ENCODE measurements at places on chromosomes 12 and 14.

GRCh38 chr14:86237733-86238132 lies 707.8 kb downstream of the FLRT2 start:
- DNase-seq: no peak

- DNase-seq: no peak
Observed at GRCh38 chr12:106425061-106425702, 67.6 kb downstream of the POLR3B start.

DNA sequence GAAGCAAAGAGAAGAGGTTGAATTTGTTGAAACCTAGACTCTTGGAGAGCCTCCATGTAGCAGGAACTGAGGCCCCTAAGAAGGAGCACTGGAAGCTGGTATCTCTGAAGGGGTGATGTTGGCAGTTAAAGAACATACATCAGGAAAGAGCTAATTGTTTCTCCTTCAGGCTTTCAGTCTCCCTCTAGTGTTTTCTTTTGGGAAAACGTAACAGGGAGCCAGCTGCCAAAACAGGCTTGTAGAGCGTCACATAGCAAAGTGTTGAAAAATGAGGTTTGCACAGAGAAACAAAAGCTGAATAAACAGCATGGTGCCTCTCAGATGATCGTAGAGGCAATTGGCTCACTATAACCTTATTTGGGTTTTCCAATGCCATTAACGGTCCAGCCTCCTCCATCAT lies 46.9 kb upstream of the CAND1 start:
- peak; percentile 60 for DNase-seq

GRCh38 chr14:95348395-95349080 lies 28.8 kb upstream of the CLMN start:
- DNase-seq: no peak

DNA sequence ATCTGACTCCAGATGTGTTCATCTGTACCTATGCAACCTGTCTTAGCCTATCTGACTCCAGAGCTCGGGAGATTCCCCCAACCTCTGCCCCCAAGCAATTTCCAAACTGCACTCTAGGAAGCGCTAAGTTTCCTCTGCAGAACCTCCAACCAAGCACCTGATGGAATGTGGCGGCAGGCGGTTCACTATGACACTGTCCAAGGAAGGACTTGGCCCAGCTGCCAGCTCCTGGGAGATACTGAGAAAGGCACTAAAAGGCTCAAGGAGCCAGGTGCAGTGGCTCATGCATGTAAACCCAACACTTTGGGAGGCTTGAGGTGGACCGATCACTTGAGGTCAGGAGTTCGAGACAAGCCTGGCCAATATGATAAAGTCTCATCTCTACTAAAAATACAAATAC lies 244.0 kb downstream of the BCL11B start:
- DNase-seq: no peak

DNA sequence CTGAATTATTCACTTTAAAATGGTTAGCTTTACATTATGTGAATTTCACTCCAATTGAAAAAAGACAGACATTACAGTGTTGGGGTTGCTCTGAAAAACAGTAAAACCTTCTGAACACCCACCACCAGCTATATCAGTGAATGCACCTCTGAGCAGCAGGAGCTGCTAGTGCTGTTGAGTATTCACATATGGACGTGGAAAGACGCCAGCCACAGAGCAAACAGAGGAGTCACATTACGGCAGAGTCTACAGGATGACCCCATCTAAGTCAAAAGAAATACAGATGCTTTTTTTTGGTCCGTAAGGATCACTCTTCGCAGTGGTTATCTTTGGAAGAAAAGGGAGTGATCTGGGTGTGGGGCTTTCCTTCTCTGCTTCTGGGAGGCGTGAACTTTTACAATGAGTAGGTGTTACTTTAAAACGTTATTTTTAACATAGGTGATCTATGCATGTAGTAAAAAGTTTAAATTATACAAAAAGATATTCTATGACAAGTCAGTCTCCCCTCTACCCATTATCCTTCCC lies 4.5 kb downstream of the HVCN1 start:
- no peak for DNase-seq

DNA sequence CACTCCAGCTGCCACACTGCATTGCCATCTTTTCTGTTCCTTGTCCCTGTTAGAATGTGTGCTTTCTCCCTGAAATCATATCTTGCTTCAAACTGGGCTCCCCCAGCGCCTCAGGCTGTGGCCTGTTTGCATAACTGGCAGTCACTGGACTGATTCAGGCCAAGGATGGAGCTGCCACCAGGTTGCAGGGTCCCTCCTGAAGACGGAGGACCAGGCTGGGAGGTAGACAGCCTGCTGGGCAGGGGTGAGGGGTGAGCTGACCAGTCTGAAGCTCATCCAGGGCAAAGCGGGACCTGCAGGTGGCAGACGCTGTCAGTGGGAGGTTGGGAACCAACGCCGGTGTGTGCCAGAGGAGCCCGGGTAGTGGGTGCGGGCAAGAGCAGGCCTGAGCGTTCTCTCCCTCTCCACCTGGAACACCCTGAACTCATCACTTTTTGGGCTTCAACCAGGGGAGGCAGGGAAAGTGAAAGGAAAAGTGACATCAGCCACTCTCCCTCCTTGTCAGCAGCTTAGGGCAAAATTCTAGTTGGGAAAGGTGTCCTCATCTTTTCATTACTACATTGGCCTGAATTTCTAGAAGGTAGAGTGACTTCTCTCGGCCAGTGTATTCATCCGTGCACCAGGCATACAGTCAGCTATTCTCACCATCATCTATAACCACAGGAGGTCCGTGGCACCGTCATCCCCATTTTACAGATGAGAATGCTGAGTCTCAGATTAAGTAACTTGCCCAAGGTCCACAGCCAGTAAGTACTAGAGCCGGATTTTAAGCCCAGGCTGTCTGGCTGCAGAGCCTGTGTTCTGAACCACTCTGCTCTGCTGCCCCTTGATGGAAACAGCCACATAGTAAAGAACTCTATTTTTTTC lies 219.1 kb downstream of the SLC41A2 start:
- DNase-seq: no peak

GRCh38 chr12:105477873-105478272 lies 147.4 kb downstream of the C12orf75 start:
- DNase-seq: no peak

DNA sequence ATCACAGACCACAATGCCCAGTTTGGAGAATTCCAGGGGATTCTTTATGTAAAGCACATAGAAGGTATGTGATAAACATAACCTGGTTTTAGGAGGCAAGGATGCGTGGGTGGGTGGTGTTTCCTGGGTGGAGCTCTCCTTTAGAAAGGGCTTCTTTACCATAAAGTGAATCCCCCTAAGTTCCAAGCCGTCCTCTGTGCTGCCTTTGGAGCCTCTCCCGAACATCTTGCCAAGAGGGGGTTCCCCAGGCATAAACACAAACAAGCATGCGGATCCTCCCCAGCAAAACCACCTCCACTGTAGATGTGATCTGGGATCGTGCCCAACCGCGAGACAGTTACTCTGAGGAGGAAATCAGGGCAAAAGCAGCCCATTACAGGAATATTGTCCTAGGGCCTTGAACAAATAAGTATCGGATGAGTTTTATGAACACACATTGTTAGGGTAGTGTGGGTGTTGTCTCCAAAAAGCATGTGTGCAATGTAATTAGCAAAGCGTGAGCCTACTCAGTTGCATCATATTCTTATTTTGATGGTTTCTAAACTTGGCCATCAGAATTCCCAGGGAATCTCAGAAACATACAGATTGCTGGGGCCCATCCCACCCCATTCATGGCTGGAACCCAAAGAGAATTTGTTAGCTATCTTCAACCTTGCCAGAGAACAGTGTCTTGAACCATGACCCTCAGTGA lies 48.8 kb upstream of the CORO1C start:
- no peak for DNase-seq

DNA sequence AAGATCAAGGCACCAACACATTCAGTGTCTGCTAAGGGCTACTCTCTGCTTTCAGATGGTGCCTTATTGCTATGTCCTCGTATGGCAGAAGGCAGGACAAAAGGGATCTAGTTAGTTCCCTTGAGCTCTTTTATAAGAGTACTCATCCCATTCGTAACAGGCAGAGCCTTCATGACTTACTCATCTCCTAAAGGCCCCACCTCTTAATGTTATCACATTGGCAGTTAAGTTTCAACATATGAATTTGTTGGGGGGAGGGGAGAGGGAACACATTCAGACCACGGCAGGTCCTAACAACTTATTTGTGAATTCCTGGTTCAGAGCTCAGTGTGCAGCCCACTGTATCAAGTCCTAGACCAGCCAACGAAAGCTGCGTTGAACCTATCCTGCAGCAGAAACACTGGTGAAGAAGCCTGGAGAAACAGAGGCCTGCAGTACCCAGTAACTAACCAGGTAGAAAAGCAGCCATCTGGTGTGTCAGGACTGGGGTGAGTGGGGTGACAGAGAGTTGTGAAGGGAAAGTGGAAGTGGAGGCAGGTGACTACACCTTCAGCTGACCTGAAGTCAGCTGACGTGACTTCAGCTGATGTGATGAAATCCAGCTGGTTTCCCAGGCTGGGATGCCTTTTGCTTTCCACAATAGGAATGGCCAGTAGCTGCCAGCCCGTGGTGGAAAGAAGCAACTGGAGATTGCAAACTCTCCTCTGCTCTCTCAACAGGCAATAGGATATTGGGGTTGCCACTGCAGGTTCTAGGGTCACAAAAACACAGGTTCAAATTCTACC lies 101.6 kb upstream of the PLXNC1 start:
- DNase-seq: peak; percentile 10
